Progenitor cell of endocrine pancreas (in vitro differentiated cells): ENCODE measurements at places on chromosomes 2 and 18. TPM values are rescaled to one million over a fixed set of nuclear protein-coding genes. Genes with fewer than 3 reads are reported as not detected.
A peak's percentile ranks its signal among the peaks of the same experiment; 100 is the strongest.

GRCh38 chr18:22084547-22084946 lies 84.8 kb upstream of the GATA6 start:
- DNase-seq, result peak; percentile 16

DNA sequence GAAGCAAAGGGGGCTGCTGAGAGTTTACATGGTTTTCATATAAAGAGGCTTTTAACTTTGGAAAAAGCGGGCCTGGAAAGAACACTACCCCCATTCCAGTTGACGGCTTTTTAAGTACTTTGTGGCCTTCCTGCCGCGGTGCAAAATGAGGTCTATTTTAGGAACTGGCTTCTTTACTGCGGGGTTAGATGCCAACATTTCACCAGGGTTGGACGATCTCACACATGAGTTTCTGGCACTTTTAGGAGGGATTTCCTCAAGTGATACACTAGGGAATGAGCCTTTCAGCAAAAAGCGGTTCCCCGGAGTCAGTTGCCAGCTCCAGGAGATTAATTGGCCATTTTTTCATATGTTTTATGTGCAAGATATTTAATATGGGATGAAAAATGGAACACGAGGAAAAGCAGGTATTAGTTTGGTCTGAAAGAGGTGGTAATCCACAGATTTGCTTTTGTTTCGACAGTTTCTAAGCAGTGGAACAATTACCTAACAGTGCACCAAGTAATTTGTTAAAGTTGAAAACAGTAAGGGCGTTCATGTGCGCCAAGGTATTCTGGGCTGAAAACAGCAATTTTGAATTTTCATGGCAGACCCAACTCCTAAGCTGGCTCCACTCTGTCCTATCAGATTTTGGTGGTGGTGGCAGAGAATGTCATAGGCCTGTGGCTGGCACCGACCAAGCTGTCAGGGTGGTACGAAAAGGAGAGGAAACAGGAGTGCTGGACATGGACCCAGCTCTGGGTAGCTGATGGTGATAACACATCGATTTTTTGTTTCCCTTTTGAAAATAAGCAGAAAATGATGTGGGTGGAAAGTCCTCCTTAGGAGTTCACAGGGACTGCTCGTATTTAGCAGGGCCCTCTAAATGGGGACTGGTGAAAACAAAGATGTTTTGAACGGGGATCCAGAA lies 55.6 kb upstream of the FZD5 start:
- no peak for DNase-seq

GRCh38 chr2:136935119-136935518 lies 169.8 kb downstream of the THSD7B start:
- DNase-seq, result no peak

GRCh38 chr2:96397756-96398530 lies 62.4 kb downstream of the NCAPH start:
- no peak for DNase-seq

GRCh38 chr2:155815275-155815674 lies 517.2 kb downstream of the NR4A2 start:
- no peak for DNase-seq

- DNase-seq, result no peak
Observed at GRCh38 chr2:182625814-182626213, 90.2 kb upstream of the DNAJC10 start.

DNA sequence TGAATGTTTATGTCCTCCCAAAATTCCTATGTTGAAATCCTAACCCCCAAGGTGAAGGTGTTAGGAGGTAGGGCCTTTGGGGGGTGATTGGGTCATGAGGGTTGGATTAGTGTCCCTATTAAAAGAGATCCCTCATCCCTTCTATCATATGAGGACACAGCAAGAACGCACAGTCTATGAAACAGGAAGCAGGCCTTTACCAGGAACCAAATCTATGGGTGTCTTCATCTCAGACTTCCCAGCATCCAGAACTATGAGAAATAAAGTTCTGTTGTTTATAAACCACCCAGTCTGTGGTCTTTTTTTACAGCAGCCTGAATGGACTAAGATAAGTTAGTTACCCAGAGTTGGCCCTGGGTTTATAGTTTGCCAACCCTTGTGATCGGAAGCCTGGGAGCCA lies 153.1 kb downstream of the INO80D start:
- DNase-seq, result no peak

DNA sequence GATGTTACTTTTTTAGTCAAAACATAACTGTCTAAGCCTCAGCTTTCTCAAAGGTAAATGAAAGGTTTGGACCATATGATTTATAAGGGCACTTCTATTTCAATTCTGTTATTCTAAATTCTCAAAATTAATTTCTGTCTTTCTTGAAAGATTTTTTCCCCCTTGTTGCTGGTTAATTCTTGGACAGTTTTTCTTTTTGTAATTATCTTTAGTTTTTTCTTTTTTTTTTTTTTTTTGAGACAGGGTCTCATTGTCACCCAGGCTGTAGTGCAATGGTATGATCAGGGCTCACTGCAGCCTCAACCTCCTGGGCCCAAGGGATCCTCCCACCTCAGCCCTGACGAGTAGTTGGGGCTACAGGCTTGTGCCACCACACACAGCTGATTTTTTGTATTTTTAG lies 121.0 kb upstream of the MYO3B start:
- no peak for DNase-seq

GRCh38 chr2:128413718-128414341 lies 95.2 kb upstream of the HS6ST1 start:
- DNase-seq, result peak; percentile 8

DNA sequence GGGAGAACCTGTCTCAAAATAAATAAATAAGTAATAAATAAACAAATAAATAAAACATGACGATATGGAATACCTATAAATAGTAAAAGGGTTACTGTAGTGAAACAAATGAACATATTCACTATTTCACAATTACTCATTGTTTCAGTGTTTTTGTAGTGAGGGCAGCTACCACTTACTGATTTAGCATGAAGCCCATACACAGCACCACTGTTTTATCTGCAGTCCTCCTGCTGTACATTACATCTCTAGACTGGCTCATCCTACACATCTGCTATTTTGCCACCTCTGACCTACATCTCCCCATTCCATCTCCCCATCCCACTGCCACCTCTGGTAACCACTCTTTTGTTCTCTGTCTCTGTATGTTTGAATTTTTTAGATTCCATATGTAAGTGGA lies 332.7 kb upstream of the SMIM21 start:
- no peak for DNase-seq

- no peak for DNase-seq
Observed at GRCh38 chr2:62467475-62468321, 38.3 kb downstream of the TMEM17 start.

GRCh38 chr2:2184549-2185249 lies 146.4 kb downstream of the MYT1L start:
- DNase-seq, result no peak

DNA sequence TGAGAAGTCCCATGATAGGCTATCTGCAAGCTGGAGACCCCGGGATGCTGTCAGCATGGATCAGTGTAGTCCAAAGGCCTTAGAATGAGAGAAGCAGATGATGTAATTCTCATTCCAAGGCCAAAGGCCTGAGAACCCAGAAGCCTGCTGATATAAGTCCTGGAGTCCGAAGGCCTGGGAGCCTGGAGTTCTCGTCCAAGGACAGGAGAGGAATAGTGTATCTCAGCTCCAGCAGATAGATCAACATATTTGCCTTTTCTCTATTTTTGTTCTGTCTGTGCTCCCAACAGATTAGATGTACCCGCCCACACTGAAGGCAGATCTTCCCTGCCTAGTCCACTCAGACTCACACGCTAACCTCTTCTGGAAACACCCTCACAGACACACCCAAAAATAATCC lies 454.9 kb upstream of the CHAC2 start:
- no peak for DNase-seq

DNA sequence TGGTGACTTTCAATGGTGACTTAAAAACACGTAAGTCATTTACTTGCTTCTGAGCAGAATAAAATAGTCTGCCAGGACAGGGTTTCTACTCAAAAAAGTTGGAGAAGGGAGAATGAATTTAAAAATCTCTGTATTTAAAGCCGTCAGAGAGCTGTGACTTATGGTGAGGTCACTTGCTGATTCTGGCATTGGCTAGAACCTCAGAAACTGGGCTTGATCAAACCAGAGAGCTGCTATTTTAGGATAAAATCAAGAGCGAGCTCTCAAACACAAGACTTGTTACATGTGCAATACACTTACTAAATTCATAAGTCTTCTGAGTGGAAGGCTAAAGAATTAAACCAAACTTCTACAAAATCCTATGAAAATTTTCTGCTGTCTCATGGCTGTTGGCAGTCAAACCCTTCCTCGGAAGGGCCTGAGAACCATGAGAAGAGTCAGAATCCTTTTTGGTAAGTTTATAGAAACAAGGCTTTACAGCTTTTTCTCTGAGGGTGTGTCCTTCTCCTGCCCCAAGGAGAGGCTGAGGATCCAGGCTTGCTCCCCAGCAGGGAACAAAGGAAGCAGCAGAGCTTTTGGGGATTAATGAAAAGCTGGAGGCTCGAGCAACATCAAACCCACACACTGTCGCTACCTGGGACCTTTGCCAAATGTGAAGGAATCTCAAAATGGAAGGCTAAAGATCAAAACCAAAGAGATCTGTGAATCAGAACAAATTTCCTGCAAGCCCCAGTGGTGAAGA lies 816.4 kb downstream of the SOCS6 start:
- DNase-seq, result no peak

GRCh38 chr2:31729065-31729439 lies 148.3 kb upstream of the SRD5A2 start:
- no peak for DNase-seq

- DNase-seq, result no peak
Observed at GRCh38 chr2:85444629-85445172, 26.2 kb downstream of the SH2D6 start.

DNA sequence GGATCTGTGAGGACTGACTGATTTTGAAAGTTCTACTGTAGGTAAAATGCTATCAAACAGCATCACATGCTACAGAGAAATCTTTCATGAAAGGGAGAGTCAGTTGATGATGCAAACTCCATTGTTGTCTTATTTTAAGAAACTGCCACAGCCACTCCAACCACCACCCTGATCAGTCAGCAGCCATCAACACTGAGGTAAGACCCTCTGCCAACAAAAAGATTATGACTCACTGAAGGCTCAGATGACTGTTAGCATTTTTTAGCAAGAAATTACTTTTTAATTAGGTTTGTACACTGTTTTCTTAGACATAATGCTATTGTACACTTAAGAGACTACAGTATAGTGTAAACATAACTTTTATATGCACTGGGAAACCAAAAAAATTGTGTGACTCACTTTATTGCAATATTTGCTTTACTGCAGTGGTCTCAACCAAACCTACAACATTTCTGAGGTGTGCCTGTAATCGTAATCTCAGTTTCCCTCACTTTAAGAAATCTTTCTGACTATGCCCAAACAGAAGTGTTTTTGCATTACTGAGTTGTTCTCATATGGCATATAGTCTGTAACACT lies 42.8 kb downstream of the METTL8 start:
- DNase-seq, result no peak

GRCh38 chr2:666441-666840 lies 10.8 kb downstream of the TMEM18 start:
- no peak for DNase-seq

- DNase-seq, result no peak
Observed at GRCh38 chr2:69304656-69305055, 82.4 kb downstream of the GFPT1 start.

DNA sequence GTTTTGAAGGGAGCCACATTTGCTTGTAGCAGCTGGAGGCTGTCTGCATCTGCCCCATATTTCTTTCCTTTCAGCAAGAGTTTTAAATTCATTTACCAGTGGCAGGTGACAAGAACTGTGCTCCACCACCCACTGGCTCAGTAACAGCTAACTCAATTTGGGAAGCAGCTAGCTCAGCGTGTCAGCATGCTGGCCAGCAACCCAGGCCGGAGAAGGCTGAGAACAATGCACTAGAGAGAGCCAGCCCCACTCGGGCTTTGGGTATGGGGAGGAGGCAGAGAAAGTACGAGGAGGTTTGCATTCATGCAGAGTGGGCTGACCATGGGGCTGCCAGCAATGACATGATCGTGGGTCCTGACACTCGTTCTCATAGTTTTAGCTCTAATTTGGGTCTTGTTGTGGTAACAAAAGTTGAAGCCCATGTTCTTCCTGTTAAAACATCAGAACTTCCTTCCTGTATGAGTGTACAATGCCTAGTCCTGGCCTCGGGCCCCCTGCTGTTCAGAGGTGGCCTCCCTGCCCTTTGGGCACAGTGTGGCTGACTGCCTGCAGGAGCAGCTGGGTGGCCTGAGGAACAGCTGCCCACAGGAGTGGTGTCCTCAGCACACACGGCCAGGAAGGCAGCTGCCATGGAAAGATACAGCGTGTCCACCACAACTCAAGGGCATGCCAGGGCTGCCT lies 23.0 kb downstream of the CDC42EP3 start:
- no peak for DNase-seq

GRCh38 chr2:203870481-203870880 lies 2.9 kb downstream of the CTLA4 start:
- no peak for DNase-seq

DNA sequence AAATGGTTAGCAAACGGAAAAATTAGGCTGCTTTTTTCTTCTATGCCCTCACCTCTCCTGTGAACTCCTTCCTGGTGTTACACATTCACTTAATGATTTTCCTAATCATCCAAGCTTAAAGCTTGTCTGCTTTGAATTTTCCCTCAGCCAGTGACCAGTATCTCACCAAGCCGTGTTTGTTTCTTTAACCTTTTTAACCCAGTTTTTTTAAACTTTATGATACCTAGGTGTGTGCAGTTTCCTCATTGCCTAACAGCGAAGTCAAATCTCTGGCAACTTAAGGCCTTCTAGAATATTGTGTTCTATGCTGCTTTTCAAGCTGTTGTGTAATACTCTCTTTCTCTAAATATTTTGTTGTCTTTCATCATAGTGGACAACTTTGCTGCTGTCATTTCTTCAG lies 113.0 kb downstream of the PIK3C3 start:
- no peak for DNase-seq

- peak; percentile 63 for DNase-seq
Observed at GRCh38 chr2:219459460-219460311, 25.0 kb downstream of the SPEG start.

GRCh38 chr2:51165534-51166260 lies 133.8 kb upstream of the NRXN1 start:
- DNase-seq, result no peak

- no peak for DNase-seq
Observed at GRCh38 chr18:29594493-29594892, 1417.6 kb upstream of the CDH2 start.

PSTPIP2 gene
- total RNA-seq, result 6.1 and 7.0 TPM in 2 replicates

MEP1B gene
- total RNA-seq, result not detected in 2 replicates

EPHA4 gene
- total RNA-seq, result 40.3 and 41.4 TPM in 2 replicates

ASXL3 gene
- total RNA-seq, result 18.0 and 23.0 TPM in 2 replicates

IL36A gene
- total RNA-seq, result not detected in 2 replicates

SOX11 gene
- 146 and 154 TPM in 2 replicates for total RNA-seq

PROKR1 gene
- 0.09 and 0.12 TPM in 2 replicates for total RNA-seq

NDC80 gene
- 15.0 and 17.4 TPM in 2 replicates for total RNA-seq

SLC14A1 gene
- 0.31 and 0.50 TPM in 2 replicates for total RNA-seq

RND3 gene
- 40.3 and 42.5 TPM in 2 replicates for total RNA-seq

UPP2 gene
- total RNA-seq, result not detected in 2 replicates

SGPP2 gene
- 14.2 and 19.8 TPM in 2 replicates for total RNA-seq
